ENCODE measurements at places on chromosomes 12 and 14.

GRCh38 chr12:4032924-4033615 lies 159.9 kb upstream of the PARP11 start:
- no peak for DNase-seq

GRCh38 chr14:71108398-71109119 lies 201.3 kb downstream of the PCNX1 start:
- no peak for DNase-seq

DNA sequence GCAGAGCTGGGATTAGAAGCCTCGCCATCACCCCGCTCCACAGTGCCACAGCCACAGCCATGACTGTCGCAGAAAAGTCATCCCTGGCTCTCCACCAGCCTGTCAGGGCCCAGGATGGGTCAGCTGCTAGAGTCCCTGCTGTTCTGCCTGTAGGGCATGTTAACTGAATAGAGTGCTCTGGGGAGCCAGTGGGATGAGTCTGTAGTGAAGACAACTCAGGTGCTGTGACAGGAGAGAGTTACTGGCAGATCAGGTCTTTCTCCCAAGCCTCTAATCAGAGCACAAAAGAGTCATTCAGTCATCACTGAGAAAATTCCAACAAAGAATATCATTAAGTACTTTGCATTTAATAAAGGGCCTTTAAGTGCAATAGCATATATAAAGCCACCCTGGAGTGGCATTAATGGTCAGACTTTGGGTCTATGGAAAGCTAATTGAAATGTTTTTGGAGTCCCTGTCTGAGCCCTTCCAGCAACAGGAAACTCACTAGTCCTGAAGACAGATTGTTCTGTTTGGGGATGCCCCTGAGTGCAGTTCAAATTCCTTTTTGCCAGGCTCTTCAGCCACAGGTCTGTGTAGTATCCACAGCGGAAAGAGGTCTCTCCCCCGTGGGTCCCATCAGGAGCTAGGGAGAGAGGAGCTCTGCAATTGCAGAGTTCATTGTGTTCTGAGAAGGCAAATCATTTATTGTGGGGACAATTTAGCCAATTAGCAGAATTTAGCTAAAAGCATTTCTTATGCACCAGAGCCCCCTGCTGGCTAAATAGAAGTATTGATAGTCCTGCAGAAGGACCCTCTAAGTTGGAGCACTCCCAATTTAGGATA lies 45.2 kb upstream of the C14orf132 start:
- DNase-seq = peak; percentile 28

- DNase-seq = peak; percentile 59
Measured at GRCh38 chr14:67538501-67538900, 5.4 kb downstream of the PLEKHH1 start.

- DNase-seq = peak; percentile 84
Measured at GRCh38 chr12:22046090-22046967, at the start of gene CMAS. Gene CMAS, plus strand, starts transcription at chr12:22046218. Its CDS starts 86 bp downstream, at chr12:22046304.

DNA sequence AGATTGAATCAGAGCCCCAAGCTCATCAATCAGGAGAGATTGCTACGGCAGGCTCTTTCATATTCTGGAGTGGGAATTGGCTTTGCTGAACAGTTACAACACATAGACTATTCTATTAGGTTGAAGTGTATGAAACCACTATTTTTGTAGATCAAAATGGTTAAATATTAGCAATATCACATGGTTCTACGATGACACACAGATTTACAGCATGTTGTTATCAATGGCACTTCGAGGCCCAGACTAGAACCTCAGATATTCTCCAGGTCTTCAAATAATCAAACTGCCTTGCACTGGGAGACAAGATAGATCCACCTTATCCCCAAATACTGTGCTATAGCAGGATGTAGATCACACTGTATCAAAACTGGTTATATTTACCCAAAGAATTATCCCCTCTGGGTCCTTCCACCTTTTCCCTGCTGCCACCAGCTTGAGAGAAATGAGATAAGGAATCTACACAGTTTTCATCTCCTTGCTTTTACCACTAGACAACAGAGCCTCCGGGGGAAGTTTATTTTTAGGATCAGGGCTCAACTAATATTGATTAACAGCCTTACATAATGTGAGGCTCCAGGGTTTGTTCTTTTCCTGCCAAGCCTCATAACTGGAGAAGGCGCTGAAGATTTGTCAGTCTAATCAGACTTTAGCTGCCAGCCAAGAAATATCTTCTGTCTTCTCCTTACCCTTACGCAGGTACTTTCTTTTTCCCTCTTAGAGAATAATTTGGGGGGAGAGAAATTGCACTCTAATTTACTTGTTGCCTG lies 507.1 kb downstream of the DIO2 start:
- no peak for DNase-seq

GRCh38 chr12:92468358-92469020 lies 234.3 kb upstream of the PLEKHG7 start:
- no peak for DNase-seq

- no peak for DNase-seq
Measured at GRCh38 chr12:16599081-16599480, 6.9 kb downstream of the LMO3 start.

DNA sequence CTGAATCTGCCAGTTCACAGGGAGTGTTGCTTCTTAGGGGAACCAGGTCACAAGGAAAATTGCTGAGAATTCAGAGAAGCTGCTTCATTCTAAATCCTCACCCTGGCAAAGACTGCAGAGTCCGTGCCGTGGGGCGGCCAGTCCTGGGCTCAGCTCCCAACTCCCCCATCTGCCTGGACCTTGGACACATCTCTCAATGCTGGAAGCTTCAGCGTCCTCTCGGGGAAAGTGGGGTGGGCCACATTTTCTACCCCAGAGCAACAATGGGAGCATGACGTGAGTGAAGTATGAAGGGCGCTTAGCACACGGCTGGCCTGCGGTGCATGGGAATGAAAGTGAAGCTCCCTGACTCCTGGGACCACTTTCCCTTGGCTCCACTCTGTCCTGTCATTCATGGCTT lies 31.2 kb downstream of the HVCN1 start:
- no peak for DNase-seq

GRCh38 chr12:26648066-26648465 lies 184.9 kb downstream of the ITPR2 start:
- DNase-seq = no peak

DNA sequence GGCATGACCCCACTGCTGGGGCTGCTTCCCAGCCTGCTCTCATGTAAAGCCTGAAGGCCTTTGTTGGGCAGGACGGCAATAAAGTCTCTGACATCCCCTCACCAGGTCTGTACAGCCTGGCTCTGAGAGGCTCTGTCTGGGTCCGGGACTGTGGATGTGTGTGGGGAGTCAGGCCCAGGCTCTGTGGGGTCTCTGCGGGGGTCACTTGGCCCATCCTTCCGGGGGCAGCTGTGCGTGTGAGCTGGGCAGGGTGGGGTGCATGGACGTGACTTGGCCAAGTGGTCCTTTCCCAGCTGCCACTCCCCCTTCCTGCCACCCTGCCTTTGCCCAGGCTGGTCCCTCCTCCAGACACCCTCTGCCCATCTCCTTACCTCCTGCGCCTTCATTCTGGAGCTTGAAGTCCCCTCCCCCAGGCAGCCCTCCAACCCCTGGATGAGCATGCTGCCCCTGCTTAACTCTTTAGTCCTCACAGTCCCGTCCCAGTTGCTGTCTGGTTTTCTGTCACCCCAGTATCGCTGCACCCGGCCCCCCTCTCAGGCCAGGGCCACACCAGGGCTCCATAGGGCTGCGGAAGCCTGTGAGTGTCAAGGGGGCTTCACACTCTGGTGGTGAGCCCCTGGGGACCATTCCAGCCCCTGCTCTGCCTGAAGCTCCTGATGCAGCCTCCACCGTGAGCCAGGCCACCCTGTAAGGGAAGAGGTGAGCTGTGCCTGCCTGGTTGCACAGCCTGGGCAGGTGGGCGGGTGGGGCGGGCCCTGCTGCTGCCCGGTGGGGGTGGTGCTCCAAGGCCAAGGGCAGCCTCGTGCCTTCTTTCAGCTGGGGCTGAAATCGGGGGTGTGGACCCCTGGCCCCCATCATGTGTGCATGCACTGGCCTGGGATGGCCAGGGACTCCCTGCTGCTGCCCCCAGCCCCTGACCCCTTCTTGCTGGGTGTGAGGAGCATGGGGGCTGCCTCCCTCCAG lies 25.5 kb upstream of the KIF26A start:
- DNase-seq = peak; percentile 4

- no peak for DNase-seq
Measured at GRCh38 chr12:132263451-132264049, 65.8 kb downstream of the GALNT9 start.

DNA sequence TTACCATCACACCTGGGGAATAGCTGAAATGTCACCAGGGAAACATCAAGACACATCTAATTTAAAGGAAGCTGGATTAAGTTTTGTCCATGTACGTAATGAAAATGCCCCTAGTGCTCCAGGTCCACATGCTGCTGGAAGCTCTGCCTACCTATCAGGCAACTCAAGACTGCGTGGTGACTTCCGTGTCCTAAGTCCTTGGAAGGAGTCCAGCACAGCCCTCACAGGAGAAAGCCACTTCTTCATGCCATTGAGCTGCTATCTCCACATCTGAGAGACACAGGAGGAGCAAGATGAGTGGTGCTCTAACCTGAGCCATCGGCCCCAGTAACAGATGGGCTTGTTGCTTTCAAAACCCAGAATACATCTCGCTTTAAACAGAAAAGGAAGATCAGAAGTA lies 316.4 kb downstream of the DPF3 start:
- DNase-seq = no peak

GRCh38 chr12:11882301-11883019 lies 188.3 kb upstream of the BCL2L14 start:
- no peak for DNase-seq

DNA sequence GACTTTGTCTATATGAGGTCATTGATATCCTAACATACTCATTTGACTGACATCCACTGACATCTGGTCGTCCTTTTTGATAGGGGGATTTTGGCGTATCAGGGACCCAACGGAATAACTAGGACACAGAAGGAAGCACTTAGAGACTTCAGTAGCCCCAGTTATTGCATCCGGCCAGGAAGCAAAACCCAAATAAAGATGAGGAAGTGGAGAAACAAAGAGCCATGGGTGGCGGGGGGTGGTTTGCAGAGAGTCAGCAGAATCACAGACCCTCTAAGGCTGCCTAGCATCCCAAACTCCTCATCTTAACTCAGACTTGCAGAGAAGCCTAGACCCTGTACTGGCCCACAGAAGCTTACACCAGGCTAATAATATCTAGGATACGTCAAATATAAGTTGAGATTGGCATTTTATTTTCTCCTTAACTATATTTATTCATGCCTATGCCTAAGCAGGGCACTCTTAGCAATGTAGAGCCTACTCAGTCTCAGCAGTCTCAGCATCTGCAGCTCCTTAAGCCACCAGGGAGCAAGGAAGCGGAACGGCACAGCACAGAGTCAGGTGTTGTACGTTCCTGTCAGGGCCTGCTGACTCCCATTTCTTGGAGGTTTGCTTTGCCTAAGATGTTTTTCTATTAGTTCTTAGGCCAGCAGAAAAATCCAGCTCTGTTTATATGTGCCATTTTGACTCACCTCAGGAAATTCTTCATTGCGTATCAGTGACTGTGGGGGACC lies 45.1 kb downstream of the KCNA1 start:
- peak; percentile 31 for DNase-seq

DNA sequence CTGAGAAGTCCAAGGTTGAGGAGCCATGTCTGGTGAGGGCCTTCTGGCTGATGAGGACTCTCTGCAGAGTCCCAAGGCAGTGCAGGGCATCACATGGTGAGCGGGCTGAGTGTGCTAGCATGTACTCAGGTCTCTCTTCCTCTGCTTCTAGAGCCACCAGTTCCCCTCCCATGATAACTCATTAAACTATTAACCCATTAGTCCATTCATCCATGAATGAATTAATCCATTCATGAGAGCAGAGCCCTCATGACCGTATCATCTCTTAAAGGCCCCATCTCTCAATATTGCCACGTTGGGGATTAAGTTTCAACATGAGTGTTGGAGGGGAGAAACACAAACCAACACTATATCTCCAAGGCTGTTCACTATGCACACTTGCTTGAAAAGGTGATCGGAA lies 83.7 kb downstream of the TMEM30B start:
- DNase-seq = no peak
